ENCODE measurements at places on chromosomes 1 and 21.

DNA sequence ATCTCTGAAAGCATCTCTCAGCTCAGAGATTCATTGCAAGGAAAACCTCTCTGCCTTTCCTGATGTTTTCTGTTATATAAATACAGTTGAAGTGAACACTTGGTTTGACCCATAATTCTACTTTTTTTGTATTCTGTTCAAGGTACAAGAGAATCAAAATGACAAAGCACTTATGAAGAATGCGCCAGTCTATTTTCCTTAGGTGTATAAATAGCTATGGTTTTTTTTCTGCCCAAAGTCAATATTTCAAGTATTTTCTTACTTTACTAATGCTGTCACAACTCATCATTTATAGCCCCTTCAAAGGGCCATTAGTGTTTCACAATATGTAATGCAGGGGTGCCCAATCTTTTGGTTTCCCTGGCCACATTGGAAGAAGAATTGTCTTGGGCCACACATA, 142.5 kb upstream of the C1orf105 start:
- no peak for DNase-seq

DNA sequence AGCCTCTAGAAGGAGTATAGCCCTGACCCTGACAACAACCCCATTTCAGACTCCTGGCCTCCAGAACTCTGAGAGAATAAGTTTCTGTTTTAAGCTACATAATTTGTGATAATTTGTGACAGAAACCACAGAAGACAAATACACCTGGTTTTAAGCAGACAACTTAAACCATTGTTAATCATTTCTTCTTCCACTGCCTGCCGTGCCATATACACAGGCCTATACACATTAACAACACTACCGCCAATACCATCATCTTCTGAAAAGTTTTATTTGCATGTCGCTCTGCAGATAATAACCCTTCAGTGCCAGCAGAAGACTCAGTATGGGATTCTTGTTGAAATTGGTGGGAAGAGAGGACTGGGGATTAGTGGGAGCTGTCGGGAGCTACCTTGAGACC, 39.9 kb upstream of the KRTAP19-8 start:
- no peak for DNase-seq

GRCh38 chr1:159827549-159827948, 876 bp downstream of the SLAMF8 start:
- DNase-seq = no peak

- DNase-seq = no peak
Observed at GRCh38 chr1:30319765-30320580, 403.4 kb downstream of the MATN1 start.

DNA sequence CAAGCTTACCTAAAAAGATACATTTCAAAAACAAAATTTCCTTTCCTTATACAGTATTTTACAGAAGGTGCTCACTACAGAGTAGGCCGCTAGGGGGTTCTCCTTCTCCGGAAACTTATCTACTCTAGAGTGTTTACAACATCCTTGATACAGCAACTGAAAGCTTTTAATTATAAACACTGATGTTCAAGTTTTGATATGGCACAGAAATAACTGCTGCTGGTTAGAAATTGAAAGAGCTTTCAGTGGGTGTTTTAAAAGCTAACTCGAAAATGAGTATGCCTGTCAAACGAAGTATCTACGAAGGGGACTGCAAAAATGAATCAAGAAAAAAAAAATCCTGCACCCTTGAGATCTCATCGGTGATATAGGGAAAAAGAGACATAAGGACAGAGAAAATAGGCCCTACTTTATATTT, 1.0 kb downstream of the YOD1 start:
- peak; percentile 55 for DNase-seq

GRCh38 chr1:96999191-96999590, 277.6 kb downstream of the PTBP2 start:
- no peak for DNase-seq

GRCh38 chr1:34009340-34009985, 145.6 kb downstream of the HMGB4 start:
- DNase-seq = no peak

DNA sequence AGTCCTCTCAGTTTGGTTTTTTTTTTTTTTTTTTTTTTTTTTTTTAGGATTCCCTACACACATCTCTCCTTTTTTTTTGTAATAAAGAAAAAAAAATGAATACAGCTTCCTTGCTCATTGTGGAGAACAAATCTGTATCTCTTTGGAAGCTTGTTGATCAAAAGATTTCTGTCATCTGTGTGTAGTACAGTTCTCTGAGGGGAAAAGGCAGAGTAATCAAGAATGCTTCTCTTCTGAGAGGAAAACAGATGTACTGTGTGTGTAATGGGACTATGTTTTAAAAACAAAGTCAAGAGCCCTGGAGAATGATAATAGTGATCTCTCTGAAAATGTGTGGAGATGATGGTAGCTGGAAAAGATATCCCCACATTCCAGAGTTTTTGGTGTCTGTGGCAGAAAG, 16.5 kb upstream of the ROR1 start:
- DNase-seq = no peak

- DNase-seq = no peak
Observed at GRCh38 chr1:101667761-101668160, 329.0 kb downstream of the OLFM3 start.

DNA sequence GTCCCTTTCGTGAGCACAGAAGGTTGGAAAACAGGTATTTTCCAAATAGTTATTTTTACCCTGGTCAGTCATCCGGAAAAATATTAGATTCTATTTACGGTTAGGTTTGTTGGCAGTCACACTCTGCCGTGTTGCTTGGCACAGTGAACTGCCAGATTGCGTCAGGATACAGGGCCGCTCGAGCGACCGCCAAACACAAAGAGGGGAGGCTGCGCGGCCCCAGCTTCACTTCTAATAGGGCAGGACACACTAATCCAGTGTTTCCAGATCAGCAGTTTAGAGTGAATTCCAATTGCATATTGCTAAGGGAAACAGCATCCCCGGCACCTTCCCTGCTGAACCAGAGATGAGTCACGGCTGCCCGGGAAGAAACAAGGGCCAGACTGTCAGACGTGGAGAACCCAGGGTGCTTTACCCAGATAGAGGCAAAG, 22.9 kb downstream of the UMODL1 start:
- DNase-seq = no peak

DNA sequence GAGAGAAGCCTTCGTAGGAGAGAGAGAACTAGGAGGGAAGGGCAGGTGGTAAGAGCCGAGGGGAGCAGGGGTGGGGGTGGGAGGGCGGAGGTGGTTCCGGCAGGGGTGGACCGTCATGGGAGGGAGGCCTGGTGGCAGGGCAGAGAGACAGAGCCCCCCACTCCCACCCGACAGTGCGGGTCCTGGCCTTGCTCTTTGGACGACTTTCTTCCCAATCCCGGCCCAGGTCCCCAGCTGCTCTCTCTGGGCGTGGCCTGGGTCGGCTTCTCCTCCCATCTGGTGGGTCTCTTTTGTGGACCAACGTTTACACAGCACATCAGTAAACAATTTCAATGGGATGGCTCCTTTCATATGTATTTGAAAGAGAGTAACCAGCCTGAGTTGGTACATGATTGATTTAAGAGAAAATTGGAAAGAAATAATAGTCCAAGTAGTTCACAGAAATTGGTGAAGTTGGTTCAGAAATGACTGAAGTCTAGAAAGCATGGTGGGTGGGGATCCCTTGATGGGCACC, 56.9 kb downstream of the LDLRAD2 start:
- no peak for DNase-seq

- no peak for DNase-seq
Observed at GRCh38 chr1:172837816-172838679, 179.1 kb downstream of the FASLG start.

GRCh38 chr1:66302815-66303214, 231.1 kb upstream of the SGIP1 start:
- no peak for DNase-seq

- DNase-seq = peak; percentile 7
Observed at GRCh38 chr1:76867342-76868130, at the start of gene ST6GALNAC5. ST6GALNAC5 (plus strand) TSS chr1:76867480.

DNA sequence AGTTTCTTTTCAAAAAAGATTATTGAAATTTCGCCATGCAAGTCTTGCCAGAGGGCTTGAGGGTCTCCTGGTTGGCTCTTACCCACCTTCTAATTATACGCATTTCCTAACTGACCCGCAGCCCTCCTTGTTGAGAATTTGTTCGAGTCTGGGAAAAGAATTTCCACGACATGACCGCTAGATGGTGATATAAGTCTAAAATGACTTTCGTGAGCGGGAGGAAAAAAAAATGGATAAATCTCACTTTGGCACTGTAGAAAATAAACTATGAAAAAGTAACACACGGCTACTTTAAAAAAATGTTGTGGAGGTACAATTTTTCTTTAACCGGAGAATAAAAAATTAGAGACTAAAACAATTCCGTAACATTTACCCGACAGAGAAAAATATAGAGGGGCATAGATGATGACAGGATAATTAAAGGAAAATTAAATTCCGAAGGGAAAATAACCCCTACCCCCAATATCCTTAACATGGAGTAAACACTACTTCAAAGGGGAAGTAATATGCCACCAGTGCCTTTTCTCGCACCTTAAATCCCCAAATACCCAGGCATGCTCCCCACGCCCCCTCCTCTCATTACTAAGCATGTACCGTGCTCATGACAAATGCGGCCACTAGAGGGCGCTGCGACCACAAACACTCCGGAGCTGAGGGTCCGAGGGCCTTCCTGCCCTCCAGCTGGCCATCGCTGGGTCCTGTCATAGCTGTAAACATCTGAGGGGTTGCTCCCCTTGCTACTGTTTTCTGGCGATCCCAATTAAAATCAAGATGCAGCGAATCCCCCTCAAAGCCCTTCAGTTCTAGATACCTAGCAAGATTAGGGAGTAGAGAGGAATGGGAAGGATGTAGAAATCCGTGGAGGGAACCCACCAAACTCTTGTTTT, 266.9 kb downstream of the ASTN1 start:
- DNase-seq = peak; percentile 29

DNA sequence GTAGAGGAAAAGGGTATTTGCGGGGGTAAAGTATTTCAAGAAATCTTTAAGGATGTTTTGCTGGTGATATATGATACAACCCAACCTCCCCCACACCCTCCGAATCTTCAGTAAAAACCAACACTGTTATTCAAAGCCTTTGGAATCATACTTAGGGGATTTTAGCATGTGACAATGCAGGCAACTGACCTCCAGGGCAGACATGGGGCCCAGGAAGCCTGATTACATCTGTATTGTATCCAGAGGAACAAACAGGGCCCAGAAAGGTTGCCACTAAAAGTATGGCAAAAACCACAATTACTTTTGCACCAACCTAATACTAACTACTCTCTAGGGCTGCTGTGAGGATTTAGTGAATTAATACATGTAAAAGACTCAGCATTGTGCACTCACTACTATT, 43.9 kb upstream of the CNN3 start:
- DNase-seq = no peak

DNA sequence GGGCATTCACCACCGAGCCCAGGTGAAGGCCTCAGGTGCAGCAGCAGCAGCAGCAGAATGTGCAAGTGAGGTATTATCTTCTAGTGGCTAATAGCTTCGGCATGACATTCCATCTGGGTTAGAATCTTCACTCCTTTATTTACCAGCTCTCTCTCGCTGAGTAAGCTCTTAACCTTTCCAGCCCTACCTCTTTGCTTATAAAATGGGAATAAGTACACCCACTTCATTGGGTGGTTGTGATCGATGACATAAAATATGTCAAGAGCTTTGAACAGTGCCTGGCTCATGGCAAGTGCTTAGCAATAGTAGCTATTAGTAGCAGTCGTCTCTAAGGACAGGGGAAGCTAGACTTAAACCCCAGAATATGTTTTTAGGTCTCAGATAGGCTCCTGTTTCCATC, 149.5 kb downstream of the NOS1AP start:
- DNase-seq = no peak

DNA sequence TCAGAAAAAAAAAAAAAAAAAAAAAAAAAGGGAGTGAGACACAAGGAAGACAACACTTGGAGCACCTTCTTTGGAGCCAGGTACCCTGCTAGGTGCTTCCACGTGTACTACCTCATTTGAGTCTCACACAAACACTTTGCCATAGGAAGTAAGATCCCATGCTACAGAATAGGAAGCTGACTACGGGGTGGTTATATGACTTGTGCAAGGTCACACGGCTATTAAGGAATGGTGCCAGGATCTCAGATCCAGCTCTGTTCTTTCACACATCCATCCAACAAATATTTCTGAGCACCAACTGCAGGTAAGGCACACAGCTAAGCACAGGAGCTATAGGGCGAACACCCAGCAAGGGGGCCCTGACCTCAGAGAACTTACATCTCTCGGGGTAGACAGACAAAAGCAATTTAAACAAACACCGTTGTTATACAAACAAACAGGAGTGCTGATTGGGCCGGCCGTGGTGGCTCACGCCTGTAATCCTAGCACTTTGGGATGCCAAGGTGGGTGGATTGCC, 22.4 kb downstream of the PTAFR start:
- no peak for DNase-seq

- no peak for DNase-seq
Observed at GRCh38 chr1:26570287-26570686, 40.7 kb downstream of the RPS6KA1 start.

DNA sequence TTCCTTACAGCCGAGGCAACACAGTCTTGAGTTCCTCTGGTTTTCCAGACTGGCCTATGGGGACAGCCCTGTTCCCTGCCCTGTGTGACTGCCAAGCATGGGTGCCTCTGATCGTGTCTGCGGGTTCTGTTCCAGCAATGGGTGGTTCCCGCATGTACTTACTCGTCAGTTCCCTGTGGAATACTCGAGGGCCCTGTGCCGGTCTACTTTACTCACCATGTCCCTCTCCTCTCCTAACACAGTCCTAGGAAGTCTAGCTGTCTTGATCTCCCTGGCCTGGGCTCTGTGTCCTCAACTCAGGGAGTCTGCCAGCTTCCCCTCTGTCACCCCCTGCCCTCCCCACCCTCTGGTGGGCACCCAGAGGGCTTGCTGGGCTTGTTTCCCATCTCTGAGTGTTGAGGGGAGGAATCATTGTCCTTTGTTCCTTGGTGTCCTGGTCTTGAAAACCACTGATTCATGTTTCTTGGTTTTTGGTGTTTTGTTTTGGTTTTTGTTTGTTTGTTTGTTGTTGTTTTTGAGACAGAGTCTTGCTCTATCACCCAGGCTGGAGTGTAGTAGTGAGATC, 36.0 kb downstream of the TRAPPC10 start:
- DNase-seq = no peak

DNA sequence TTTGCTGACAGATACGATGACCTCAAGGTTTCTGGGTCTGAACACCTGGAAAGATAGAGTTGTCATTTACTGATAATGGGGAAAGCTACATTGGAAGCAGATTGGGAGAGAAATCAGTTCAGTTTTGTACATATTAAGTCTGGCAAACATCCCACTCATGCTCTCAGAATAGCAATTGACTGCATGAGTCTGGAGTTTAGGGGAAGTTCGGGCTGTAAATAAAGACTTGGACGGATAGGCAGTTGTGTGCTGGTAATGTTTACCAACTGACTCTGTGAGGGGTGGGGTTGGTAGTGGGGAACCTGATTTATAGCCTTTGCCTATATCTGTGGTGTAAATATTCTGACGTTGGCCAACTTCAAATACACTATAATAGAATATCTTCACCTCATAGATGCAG, 4.0 kb downstream of the H6PD start:
- no peak for DNase-seq

- no peak for DNase-seq
Observed at GRCh38 chr1:35432231-35432630, 125.0 kb downstream of the KIAA0319L start.

- DNase-seq = no peak
Observed at GRCh38 chr1:68276448-68276847, 44.1 kb upstream of the WLS start.

- DNase-seq = no peak
Observed at GRCh38 chr1:196209983-196210382, 398.3 kb downstream of the KCNT2 start.

Measured in activated CD4-positive, alpha-beta T cell treated with anti-CD3 and anti-CD28 coated beads, Interleukin-2, amount 50 U/mL, for 48 hours (primary cell).